ENCODE measurements at places on chromosomes 6 and 20. TPM values are rescaled to one million over a fixed set of nuclear protein-coding genes. Genes with fewer than 3 reads are reported as not detected.

The ADAM33 gene
- not detected for total RNA-seq

The NKAIN4 gene
- total RNA-seq, result not detected

The MTFR2 gene
- total RNA-seq, result 2.5 TPM

The KCNB1 gene
- not detected for total RNA-seq

The C6orf141 gene
- 37.0 TPM for total RNA-seq

The CST4 gene
- not detected for total RNA-seq

The ARMH2 gene
- total RNA-seq, result not detected

The TTBK1 gene
- not detected for total RNA-seq

The AHCY gene
- total RNA-seq, result 165 TPM

The GPX5 gene
- not detected for total RNA-seq

The CTCFL gene
- not detected for total RNA-seq

The ZFAND3 gene
- 16.4 TPM for total RNA-seq

The HEY2 gene
- total RNA-seq, result 2.0 TPM

The SNPH gene
- 5.6 TPM for total RNA-seq

The SAMD10 gene
- 1.9 TPM for total RNA-seq

The RHAG gene
- not detected for total RNA-seq

The PTPN1 gene
- total RNA-seq, result 54.0 TPM

The FHL5 gene
- 0.23 TPM for total RNA-seq

The PEX6 gene
- 19.2 TPM for total RNA-seq

The ACTL10 gene
- total RNA-seq, result 9.6 TPM

The MYB gene
- total RNA-seq, result 0.60 TPM

The IMPG1 gene
- total RNA-seq, result not detected

The REM1 gene
- total RNA-seq, result 1.5 TPM

The GSTA1 gene
- not detected for total RNA-seq

The COL11A2 gene
- total RNA-seq, result 7.6 TPM

The SOX18 gene
- 1.2 TPM for total RNA-seq

The GTF3C6 gene
- total RNA-seq, result 77.7 TPM

The BPIFA1 gene
- total RNA-seq, result not detected

The ABHD16B gene
- total RNA-seq, result not detected

The FERMT1 gene
- total RNA-seq, result 24.0 TPM

The HACE1 gene
- total RNA-seq, result 5.4 TPM

The SMLR1 gene
- not detected for total RNA-seq

The SLC16A10 gene
- total RNA-seq, result 2.8 TPM

The GPR6 gene
- total RNA-seq, result not detected

The LPIN3 gene
- 2.5 TPM for total RNA-seq

The IL17F gene
- total RNA-seq, result not detected

The PNRC1 gene
- 19.6 TPM for total RNA-seq

The CAGE1 gene
- 0.03 TPM for total RNA-seq

The BEND6 gene
- total RNA-seq, result 4.0 TPM
